Aortic smooth muscle cell (primary cell): ENCODE measurements at places on chromosomes 2 and 18. TPM values are rescaled to one million over a fixed set of nuclear protein-coding genes. Genes with fewer than 3 reads are reported as not detected.

Gene MC5R
- total RNA-seq, result not detected in 2 replicates

Gene ALPG
- not detected in 2 replicates for total RNA-seq

Gene NDUFS1
- total RNA-seq, result 130 and 135 TPM in 2 replicates

Gene ANKRD29
- total RNA-seq, result 4.2 and 4.9 TPM in 2 replicates

Gene GDF7
- 1.3 and 6.2 TPM in 2 replicates for total RNA-seq

Gene SP110
- 7.5 and 15.4 TPM in 2 replicates for total RNA-seq
